Vagina (tissue), 2 donors: ENCODE measurements at places on chromosomes 7 and 10. TPM values are rescaled to one million over a fixed set of nuclear protein-coding genes. Genes with fewer than 3 reads are reported as not detected.

GRCh38 chr7:12923971-12924370 is 236.5 kb downstream of the ARL4A start:
- no peak for DNase-seq
- H3K36me3 ChIP-seq = no peaks in the 10 kb centered on the region
- no peak overlapping the region for H3K4me3 ChIP-seq
- no peaks in the 10 kb centered on the region for H3K27me3 ChIP-seq
- no peak overlapping the region for H3K27ac ChIP-seq
- H3K4me1 ChIP-seq = no peaks in the 10 kb centered on the region

Gene CTAGE4
- total RNA-seq = 6.6 TPM

GRCh38 chr10:50561816-50562215 is 61.9 kb downstream of the SGMS1 start:
- H3K36me3 ChIP-seq = no peaks in the 10 kb centered on the region
- H3K4me1 ChIP-seq = peaks cover 26% of the 10 kb centered on the region
- no peaks in the 10 kb centered on the region for H3K27me3 ChIP-seq
- no peak for DNase-seq
- no peak overlapping the region for H3K4me3 ChIP-seq

DNA sequence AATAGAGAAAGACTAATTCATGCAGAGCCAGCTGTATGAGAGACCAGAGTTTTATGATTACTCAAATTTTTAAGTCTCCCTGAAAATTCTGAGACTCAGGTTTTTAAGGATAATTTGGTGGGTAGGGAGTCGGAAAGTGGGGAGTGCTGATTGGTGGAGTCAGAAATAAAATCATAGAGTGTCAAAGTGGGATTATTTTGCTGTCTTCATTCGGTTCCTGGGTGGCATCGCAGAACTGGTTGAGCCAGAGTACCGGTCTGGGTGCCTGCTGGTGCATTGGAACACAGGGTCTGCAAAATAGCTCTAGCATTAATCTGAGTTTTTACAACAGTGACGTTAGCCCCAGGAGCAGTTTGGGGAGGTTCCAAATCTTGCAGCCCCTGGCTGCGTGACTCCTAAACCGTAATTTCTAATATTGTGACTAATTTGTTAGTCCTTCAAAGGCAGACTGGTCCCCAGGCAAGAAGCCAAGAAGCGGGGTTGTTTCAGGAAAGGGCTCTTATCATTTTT is 32.4 kb downstream of the GPRIN2 start:
- no peak overlapping the region for H3K4me3 ChIP-seq
- H3K4me1 ChIP-seq = peaks cover 24% of the 10 kb centered on the region
- DNase-seq = no peak
- H3K27me3 ChIP-seq = no peaks in the 10 kb centered on the region
- no peaks in the 10 kb centered on the region for H3K36me3 ChIP-seq
- no peak overlapping the region for H3K27ac ChIP-seq

Gene CALHM3
- not detected for total RNA-seq

DNA sequence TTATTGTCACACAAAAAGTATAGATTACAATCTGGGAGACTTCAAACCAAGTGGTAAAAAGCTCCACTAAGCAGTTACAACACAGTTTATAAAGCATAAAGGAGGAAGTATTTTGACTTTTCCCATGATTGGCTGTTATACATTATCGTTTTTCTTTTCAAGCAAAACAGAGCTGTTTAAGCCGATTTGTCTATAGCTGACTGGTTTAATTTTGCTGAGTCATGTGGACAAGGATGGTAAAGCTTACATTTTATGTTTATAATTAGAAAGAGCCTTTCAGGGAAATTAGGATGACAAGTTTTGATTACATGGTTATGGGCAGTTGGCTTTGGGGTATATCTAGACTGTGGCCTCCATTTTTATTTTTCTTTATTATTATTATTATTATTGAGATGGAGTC is 152.5 kb upstream of the STK17A start:
- H3K27ac ChIP-seq = no peak overlapping the region
- no peaks in the 10 kb centered on the region for H3K27me3 ChIP-seq
- DNase-seq = no peak

DNA sequence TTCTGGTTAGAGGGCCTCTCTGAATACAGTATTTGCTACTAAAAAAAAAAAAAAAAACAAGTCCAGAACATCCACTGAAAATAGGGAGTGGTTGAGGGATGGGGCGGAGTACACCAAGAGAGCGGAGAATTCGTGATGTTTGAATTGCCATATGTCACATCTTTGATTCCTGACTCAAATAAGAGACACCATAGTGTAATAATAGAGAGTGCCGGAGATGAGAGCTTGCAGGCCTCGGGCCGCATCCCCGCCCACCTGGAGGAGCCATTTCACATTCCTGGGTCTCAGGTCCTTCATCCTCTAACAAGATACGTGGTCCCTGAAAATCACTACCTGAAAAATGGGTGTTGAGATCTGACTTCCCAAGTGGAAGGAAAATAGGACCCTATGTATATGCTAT is 46.8 kb downstream of the KIAA1549 start:
- no peak for DNase-seq
- no peaks in the 10 kb centered on the region for H3K36me3 ChIP-seq
- H3K27ac ChIP-seq = no peak overlapping the region
- no peaks in the 10 kb centered on the region for H3K27me3 ChIP-seq

DNA sequence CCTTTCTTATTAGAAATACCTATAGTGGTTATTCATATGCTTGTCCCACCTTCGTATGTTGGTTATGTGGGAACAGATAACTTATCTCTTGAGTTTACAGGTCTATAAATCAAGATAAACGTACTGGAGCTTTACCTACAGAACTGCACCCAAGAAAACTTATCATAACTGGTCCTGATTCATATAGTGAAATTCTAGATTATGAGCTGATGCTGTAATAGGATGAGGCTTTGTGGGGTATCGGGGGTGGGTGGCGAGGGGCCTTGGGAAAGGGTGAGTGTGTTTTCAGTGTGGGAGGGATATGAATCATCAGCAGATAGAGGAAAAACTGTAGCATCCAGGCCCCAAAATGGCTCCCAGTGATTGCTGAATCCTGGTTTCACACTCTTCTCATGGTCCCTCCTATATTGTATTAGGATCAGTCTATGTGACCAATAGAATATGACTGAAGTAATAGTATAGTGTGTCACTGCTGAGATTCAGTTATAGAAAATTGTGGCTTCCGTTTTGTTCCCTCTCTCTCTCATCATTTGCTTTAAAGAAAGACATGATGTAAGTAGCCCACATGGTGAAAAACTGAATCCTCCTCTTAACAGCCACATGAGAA is 706.8 kb upstream of the LRRTM3 start:
- no peaks in the 10 kb centered on the region for H3K36me3 ChIP-seq
- H3K27ac ChIP-seq = no peak overlapping the region
- no peaks in the 10 kb centered on the region for H3K4me1 ChIP-seq
- no peak for DNase-seq
- H3K27me3 ChIP-seq = no peaks in the 10 kb centered on the region
- H3K4me3 ChIP-seq = no peak overlapping the region

Gene SFXN3
- 95.0 TPM for total RNA-seq
